Jurkat, Clone E6-1 (cell line): ENCODE measurements at places on chromosomes 13 and 19.

- DNase-seq: no peak
Observed at GRCh38 chr19:22332924-22333323, 46.7 kb downstream of the ZNF729 start.

DNA sequence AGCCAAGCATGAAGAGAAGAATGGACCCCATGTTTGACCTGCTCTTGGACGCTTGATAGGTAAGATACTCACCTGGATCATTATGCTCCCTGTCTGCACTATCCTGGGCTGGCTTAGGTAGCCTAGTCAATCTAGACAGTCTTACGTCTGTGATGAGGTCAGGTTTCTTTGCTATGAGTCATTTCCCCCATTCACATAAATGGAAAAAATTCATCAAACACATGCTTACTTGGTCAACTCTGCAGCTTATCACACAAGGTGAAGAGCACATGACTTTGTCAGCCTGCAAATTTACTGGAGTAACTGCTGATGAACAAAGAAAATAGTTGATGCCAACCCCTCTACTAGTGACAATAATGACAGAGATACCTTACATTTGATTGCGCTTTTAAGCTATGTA is 170.0 kb downstream of the NUFIP1 start:
- no peak for DNase-seq

- peak; percentile 28 for DNase-seq
Observed at GRCh38 chr19:35090506-35091214, 25.0 kb upstream of the FXYD3 start.

DNA sequence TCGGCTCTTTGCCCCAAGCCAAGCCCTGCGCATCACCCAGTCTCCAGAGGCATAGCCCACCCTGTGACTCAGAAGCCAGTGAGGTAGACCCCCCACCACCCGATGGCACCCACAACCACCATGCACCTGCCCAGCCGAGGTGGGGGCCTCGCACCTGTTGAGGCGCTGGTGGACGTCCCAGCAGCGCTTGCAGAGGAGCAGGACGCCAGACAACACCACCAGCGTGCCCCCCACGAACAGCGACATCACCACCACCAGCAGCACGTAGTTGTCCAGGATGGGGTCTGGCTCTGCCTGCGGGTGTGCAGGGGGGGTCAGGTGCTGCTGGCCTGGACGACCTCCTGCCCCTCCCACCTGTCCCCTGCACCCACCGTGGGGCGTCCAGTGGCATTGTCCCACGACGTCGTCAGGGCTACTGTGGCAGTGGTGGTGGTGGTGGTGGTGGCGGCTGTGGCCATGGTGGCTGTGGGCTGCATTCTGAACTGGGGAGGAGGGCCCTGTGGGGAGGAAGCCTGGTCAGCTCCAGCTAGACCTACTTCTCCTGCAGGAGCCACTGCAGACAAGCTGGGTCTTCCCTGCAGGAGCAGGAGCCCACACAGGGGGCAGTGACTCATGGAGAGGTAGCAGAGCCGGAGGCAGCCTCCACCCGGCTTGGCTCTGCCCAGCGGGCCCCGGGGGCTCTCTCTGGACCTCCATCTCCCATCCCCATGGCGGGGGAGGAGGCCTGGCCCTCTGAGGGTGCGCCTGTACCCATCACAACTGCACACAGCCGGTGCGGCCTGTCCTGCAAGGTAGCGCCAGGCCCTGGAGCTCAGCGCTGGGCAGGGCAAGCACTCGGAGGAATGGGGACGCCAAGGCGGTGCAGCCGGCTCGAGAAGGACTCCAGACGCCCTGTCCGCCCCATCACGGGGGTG is 1.9 kb downstream of the CBARP start:
- no peak for DNase-seq

DNA sequence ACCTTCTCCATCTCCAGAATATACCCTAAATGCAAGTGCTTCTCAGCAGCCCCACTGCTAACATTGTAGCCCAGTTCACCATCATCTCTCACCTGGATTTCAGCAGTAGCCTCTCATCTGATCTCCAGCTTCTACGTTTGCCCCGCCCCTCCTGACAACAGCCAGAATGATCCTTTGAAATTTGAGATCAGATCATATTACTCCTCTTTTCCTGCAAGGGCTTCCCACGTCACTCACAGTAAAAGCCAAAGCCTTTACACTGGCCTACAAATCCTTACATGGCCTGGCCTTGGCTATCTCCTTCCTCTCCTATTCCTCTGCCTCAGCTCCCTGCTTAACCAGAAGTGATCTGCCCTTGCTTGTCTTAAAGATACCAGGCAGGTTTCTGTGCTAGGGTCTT is 94.3 kb upstream of the NBEA start:
- no peak for DNase-seq

GRCh38 chr13:109228211-109228610 is 558.2 kb downstream of the IRS2 start:
- DNase-seq: no peak

DNA sequence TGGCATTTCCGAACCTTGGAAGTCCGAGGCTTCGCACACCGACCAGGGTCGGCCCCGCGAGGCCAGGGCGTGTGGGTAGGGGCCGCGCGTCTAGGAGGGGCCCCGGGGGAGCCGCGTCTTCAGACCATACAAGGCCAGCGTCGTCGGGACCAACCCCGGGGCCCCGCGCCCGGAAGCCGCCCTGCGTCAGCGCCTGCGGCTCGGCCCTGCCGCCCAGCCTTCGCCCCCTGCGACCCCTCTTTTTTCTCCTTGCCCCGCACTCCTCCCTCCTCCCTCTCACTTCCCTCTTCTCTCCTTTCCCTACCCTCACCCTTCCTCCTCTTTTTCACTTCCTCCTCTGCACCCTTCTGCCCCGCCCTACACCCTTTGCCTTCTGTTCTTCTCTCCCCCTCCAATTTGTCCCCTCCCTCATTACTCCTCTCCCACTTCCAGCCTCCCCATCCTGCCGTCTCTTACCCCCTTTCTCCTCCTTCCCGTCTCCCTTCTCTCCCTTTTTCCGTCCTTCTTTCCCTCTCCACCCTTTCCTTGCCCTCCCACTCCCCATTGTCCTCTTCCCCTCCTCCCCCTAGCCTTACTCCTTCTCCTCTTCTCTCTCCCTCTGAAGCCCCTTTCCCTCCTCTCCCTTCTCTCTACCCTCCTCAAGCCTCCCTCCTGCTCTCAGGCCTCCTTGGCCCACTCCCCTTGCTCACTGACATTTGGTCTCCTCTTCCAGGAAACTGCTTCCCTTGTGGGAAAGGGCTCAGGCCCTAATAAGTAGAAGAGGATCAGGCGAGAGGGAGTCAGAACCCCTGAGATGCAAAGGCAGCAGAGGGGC is 2.2 kb upstream of the PLEKHG2 start:
- DNase-seq: no peak

GRCh38 chr13:27965343-27965739 is 3.8 kb downstream of the CDX2 start:
- no peak for DNase-seq

DNA sequence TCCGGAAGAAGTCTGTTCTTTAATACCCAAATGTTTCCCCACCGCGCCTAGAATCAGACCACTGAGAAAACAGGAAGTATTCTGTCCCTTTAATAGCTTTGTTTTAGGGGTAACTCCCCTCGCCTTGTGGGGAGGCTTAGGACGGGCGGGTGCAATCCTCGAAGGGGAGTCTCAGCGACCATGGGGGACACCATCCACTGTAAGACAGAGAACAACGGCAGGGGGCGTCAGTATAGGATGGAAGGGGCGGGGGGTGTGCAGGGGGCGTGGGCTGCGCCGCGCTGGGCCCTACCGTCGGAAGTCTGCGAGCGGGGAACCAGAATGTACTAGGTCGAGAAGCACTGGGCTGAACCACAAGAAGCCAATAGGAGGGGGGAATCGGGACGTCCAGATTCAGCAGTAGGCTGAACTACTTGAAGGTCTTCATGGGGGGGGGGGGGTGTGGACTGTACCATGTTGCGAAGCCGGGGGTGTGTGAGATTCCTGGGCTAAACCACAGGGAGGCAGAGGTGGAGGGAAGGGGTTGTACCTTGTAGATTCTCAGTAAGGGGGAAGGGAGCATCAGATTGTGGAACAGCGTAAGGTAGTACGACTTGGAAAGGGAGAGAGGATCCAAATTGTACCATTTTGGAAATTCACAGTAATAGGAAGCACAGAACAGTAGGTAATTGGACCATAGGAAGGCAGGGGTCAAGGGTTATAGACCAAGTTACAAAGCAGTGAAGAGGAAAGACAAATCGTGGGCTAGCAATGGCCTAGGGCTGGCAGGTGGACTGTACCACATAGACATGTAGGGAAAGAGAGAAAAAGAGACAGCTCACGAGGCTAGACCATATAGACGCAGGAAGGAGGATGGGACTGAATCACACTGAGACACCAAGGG is 1.0 kb upstream of the DBP start:
- peak; percentile 96 for DNase-seq

- DNase-seq: no peak
Observed at GRCh38 chr19:5345895-5346386, 5.3 kb upstream of the PTPRS start.

DNA sequence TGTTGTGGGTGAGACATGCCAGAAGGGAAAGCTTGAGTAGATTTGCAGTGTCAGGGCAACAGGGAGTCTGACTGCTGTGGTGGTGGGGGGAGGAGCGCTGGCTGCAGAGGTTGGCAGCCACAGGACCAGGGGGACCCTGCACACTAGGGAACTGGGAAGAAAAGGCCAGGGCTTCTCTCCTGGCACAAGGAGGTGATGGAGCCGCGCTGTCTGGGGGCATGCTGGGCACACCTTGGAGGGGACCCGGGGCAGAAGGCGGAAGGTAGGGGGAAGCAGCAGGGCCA is 13.9 kb upstream of the EPHX3 start:
- no peak for DNase-seq

DNA sequence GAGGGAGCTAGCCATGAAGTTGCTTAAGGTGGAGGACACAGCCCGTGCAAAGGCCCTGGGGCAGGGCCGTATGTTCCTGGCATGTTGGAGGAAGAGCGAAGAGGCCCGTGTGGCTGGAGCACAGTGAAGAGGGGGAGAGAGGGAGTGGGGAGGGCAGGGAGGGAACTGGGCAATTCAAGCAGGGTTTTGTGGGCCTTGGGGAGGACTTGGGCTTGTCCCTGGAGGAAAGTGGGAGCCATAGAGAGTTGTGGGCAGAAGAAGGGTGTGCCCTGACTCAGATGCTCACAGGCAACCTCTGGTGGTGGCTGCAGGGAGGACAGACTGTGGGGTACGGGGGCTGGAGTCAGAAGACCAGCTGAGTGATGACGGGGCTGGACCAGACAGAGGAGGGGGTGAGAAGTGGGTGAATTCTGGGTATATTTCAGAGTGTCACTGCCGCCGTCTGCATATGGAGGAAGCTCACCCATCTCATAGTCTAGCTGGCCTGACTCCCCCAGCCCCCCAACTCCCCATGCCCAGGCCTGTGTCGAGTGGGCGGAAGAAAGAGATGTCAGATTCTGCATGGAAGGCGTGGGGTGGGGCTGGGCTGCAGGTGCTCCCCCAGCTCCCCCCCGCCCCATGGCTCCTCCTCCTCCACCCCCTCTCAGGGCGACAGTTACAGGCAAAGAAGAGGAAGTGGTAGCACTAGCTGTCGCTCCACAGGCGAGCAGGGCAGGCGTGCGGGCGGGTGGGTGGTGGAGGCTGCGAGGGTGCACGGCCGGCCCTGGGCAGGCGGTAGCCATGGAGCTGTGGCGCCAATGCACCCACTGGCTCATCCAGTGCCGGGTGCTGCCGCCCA is at the start of gene VAV1:
Gene VAV1 (plus strand): TSS at position 681 of the 838 bp plus-strand sequence. CDS start 100 bp downstream, at position 781.
- DNase-seq: peak; percentile 87

GRCh38 chr13:41457589-41458186 is 338 bp downstream of the RGCC start:
- no peak for DNase-seq

GRCh38 chr13:87810391-87810801 is 139.2 kb downstream of the SLITRK5 start:
- DNase-seq: no peak

GRCh38 chr13:38898481-38898880 is 92.2 kb downstream of the STOML3 start:
- DNase-seq: no peak

GRCh38 chr13:112669881-112670499 is 19.8 kb upstream of the ATP11A start:
- DNase-seq: no peak

- DNase-seq: no peak
Observed at GRCh38 chr13:63042686-63043085, 1627.0 kb upstream of the PCDH20 start.

GRCh38 chr13:33285420-33286124 is at the start of gene STARD13:
Gene STARD13 (minus strand): TSS chr13:33285755. CDS start chr13:33285638, 117 bp downstream.
- no peak for DNase-seq

GRCh38 chr19:35991731-35992450 is 3.1 kb upstream of the SDHAF1 start:
- no peak for DNase-seq

- DNase-seq: no peak
Observed at GRCh38 chr13:24119626-24120508, 40.7 kb upstream of the SPATA13 start.

- DNase-seq: peak; percentile 20
Observed at GRCh38 chr19:49058562-49058961, 1.0 kb upstream of the CGB7 start.

GRCh38 chr19:47418692-47419029 is 666 bp downstream of the MEIS3 start:
- DNase-seq: no peak

DNA sequence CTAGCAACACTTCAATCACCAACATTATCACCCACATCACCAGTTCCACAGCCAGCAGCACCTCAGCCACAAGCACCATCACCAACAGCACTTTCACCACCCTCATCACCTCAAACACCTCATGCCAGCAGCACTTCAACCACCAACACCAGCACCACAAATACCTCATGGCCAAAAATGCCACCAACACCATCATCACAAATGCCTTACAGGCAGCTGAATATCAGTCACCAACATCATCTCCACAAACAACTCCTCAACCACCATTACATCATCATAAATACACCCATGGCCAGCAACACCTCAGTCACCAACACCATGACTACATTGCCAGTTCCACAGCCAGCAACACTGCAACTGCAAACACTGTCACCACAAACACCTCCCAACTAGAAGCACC is 10.4 kb downstream of the FCER2 start:
- DNase-seq: no peak

- no peak for DNase-seq
Observed at GRCh38 chr13:62924395-62924794, 1508.7 kb upstream of the PCDH20 start.

- DNase-seq: no peak
Observed at GRCh38 chr13:101242720-101243119, 173.6 kb downstream of the NALCN start.

- DNase-seq: no peak
Observed at GRCh38 chr13:51958217-51958547, 53.1 kb downstream of the ATP7B start.

DNA sequence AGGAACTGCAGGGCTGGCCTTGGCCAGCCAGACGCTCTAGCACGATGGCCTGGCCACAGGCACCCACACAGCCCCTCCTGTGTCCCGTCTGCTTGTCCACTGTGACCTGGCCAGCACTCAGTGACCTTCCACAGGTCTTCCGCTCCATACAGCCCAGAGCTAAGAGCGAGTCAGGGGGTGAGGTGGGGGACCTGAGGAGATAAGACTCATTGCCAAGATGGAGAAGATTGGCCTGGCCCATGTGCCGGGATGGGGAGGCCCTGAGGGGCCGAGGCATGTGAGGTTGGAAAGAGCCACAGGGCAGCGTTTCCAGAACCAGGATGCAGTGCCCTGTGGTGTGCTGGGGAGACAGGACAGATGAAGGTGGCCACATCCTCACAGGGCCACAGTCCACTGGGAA is 10.2 kb upstream of the SLC7A9 start:
- DNase-seq: no peak
